Cardiac muscle cell (in vitro differentiated cells and primary cell): ENCODE measurements at places on chromosomes 12 and 14.

- H3K27me3 ChIP-seq: peaks cover 3% of the 10 kb centered on the region
- H3K27ac ChIP-seq: no peak overlapping the region
- H3K4me1 ChIP-seq: peaks cover 6% of the 10 kb centered on the region
- no peaks in the 10 kb centered on the region for H3K36me3 ChIP-seq
- DNase-seq: no peak
Measured at GRCh38 chr12:27180906-27181505, 63.1 kb upstream of the STK38L start.

GRCh38 chr14:22854963-22855724, 16.4 kb upstream of the LRP10 start:
- H3K27me3 ChIP-seq: no peaks in the 10 kb centered on the region
- H3K36me3 ChIP-seq: no peaks in the 10 kb centered on the region
- H3K4me3 ChIP-seq: no peak overlapping the region
- no peak for DNase-seq
- H3K4me1 ChIP-seq: no peaks in the 10 kb centered on the region

DNA sequence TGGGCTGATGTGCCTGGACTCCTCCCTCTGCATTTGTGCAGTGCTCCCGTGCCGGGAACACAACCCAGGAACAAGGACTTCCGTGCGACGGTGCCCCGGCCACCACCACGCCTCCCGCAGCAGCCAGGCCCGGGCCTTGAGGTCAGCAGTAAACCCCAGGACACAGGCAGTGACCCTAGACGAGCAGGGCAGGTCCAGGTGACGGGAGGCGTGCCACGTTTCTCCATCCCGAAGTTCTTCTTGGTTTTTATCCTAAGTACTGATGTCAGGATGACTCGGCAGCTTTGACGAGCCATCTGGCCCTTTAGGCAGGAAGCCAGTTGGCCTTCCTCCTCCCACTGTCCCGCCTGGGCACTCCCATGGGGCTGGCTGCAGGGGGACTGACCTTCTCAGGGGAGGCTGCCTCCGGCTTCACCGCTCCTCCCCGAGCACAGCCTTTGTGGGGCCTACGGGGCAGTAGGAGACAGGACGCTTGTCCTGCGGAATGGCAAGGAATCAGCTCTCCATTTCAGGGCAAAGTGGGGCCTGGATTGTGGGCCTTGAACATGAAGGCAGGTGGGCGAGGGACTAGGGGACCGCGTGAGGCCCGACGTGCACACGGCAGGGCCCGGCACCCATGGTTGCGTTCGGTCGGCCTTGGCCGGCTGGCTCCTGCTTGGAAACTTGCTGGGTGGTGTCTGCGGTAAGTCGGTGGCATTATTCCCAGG, 94.1 kb downstream of the FBXL14 start:
- H3K27ac ChIP-seq: no peak overlapping the region
- H3K27me3 ChIP-seq: no peaks in the 10 kb centered on the region
- H3K4me3 ChIP-seq: no peak overlapping the region

DNA sequence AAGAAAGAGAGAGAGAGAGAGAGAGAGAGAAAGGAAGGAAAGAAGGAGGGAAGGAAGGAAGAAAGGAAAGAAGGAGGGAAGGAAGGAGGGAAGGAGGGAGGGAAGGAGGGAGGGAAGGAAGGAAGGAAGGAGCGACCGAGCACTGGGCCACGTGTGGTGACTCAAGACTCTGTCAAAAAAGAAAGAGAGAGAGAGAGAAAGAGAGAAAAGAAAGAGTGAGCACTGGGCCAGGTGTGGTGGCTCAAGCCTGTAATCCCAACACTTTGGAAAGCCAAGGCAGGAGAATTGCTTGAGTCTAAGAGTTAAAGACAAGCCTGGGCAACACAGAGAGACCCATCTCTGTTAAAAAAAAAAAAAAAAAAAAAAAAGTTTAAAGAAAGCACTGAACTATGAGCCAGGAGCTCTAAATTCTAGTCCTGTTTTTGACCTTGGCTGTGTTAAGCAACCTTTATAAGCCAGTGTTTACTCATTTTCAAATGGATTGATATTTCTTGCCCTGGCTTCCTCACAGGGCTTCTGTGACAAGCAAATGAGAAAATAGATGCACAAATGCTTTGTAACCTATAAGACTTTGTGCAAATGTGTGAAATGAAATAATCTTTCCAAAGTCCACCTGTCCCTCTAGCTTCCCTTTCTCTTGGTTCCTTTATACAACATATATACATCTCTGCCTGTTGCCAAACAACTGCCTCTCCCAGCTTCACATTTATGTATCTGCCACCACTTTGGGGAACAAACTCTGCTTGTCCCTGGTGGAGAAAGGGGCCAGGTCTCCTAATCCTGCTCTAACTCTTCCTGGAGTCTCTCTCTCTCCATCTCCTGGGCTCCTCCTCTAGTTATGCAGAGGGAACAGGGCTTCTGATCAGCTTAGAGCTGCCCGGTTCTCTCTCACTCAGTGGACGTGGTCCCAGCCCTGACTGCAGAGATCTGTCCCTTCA, 16.1 kb upstream of the PLEKHG6 start:
- H3K36me3 ChIP-seq: no peaks in the 10 kb centered on the region
- no peak overlapping the region for H3K4me3 ChIP-seq
- no peaks in the 10 kb centered on the region for H3K4me1 ChIP-seq
- H3K27me3 ChIP-seq: no peaks in the 10 kb centered on the region
- H3K27ac ChIP-seq: no peak overlapping the region
- DNase-seq: no peak

- no peak for DNase-seq
- H3K36me3 ChIP-seq: no peaks in the 10 kb centered on the region
- H3K4me3 ChIP-seq: no peak overlapping the region
- H3K4me1 ChIP-seq: peaks cover 19% of the 10 kb centered on the region
- H3K27me3 ChIP-seq: no peaks in the 10 kb centered on the region
Measured at GRCh38 chr14:76461886-76462285, 85.9 kb downstream of the ESRRB start.

DNA sequence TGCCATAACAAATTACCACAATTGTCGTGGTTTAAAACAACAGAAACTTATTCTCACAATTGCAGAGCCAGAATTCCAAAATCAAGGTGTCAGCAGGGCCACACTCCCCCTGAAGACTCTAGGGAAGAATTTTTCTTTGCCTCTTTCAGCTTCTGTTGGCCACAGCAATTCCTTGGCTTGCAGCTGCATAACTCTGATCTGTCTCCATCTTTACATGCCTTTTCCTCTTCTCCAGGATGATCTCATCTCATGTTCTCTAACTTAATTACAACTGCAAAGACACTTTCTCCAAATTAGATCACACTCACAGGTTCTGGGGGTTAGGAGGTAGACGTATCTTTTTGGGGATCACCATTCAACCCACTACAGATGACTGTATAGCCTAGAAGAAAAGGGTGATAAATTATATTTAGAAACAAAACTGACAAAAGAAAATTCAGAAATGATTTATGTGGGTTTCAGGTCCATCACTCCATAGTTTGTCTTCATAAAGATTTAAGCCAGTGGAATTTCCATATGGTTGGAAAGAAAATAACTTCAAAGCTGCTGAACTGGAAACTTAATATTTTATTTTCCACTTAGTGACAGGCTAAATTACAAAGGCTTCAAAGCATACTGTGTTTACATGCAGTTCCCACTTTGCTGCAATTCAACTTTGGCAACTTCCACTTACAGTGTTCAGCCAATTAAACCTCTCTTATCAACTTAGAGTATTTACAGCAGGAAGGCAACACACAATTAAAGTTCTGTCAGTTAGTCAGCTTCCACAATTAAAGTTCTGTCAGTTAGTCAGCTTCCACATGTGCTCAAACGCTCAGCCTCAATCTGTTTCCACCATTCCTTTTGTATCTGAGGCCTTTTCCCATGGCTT, 213.3 kb downstream of the EPS8 start:
- no peak for DNase-seq
- no peak overlapping the region for H3K4me3 ChIP-seq
- H3K36me3 ChIP-seq: no peaks in the 10 kb centered on the region
- no peaks in the 10 kb centered on the region for H3K27me3 ChIP-seq
- no peak overlapping the region for H3K27ac ChIP-seq
- H3K4me1 ChIP-seq: no peaks in the 10 kb centered on the region

DNA sequence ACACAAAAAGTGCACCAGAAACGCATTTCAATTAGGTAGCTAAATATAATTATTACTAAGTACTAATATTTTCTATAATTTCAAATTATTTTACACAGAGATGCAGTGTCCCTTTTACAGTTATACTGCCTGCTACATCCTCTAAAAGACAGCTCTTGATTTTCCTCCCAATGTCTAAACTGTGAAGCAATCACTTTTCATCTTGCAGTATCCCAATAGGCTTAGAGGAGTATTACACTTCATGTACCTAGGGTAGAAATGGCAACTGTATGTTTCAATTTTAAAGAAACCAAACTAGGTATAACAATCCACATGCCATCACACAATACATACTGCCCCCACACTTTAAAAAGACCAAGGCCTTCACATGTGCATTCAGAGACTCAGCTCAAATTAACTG, 7.3 kb downstream of the RSRC2 start:
- no peak overlapping the region for H3K4me3 ChIP-seq
- peaks cover 79% of the 10 kb centered on the region for H3K36me3 ChIP-seq
- no peak for DNase-seq
- H3K4me1 ChIP-seq: peaks cover 13% of the 10 kb centered on the region
- no peak overlapping the region for H3K27ac ChIP-seq
- H3K27me3 ChIP-seq: no peaks in the 10 kb centered on the region

DNA sequence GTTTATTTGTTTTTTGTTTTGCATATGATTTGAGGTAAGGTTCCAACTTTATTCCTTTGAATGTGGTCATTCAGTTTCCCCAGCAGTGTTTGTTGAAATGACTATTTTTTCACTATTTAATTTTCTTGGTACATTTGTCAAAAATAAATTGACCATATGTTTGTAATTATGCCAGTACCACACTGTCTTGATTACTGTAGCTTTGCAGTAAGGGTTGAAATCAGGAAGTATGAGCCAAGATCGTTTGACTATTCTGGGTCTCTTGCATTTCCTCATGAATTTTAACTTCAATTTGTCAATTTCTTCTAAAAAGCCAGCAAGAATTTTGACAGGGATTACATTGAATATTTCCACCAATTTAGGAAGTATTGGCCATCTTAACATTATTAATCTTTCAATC, 199.3 kb upstream of the PPFIA2 start:
- no peaks in the 10 kb centered on the region for H3K36me3 ChIP-seq
- no peaks in the 10 kb centered on the region for H3K27me3 ChIP-seq
- no peaks in the 10 kb centered on the region for H3K4me1 ChIP-seq
- H3K27ac ChIP-seq: no peak overlapping the region
- no peak for DNase-seq

- no peaks in the 10 kb centered on the region for H3K27me3 ChIP-seq
- H3K36me3 ChIP-seq: no peaks in the 10 kb centered on the region
- no peaks in the 10 kb centered on the region for H3K4me1 ChIP-seq
Measured at GRCh38 chr12:9615420-9616136, 7.9 kb upstream of the KLRB1 start.
